Activated T-cell treated with anti-CD3 and anti-CD28 coated beads for 24 hours (primary cell): ENCODE measurements at places on chromosomes 3 and 15.

DNA sequence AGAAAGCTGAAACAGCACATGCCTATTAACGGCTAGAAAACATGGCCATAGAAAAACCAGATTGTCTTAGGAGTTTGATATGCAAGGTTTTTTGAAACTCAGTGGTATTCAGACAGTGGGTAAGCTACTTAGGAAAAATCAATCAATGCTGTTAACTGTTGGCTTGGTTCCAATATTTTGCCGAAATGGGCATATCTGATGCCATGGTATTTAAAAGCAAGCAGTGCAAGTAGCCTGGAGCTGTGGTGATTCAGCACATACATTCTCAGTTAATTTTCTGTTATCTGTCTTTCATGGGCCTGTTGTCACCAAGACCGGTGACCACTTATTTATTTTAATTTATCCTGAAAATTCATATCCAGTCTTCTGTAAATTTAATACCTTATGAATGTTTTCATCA, 17.3 kb upstream of the SUCNR1 start:
- DNase-seq = no peak

GRCh38 chr3:192054881-192055280, 593.9 kb downstream of the PYDC2 start:
- DNase-seq = no peak

DNA sequence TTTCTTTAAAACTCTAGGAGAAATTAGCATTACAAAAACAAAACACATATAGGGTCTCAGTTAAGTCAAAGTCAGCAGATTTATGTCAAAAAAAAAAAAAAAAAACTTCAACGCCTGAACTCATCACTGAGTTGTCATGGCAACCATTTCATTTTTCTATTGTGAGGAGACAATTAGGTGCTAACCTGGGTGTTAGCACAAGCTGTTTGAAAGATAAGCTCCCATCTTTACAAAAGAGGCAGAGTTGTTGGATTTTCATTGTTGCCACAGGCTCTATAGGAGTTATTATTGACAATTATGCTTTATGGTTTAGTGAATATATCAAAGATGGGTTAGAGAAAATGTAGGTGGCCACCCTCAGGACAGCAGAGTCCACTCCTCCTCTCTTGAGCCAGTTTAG, 806.9 kb downstream of the GRM7 start:
- DNase-seq = no peak

GRCh38 chr3:180743813-180744590, 64.7 kb upstream of the CCDC39 start:
- no peak for DNase-seq

- DNase-seq = no peak
Measured at GRCh38 chr3:131591394-131592014, 88.7 kb upstream of the MRPL3 start.

DNA sequence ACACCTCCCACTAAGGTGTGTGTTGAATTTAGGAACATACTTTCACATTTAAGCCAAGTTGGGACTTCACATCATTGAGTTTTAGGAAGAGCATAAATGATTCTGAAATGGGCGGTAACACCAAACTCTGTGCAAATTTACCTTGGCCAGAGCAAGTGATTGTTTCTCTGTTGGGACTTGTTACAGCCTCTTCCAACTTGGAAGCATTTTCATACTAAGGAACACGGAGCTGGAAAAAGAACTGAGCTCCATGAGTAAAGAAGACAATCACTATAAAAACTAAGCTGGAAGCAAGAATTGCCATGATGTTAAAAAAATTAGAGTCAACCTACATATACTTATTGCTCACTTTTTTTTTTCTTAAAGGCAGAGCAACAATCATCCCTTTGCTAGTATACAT, 371.3 kb downstream of the ERC2 start:
- no peak for DNase-seq

- no peak for DNase-seq
Measured at GRCh38 chr3:183327343-183327742, 74.3 kb downstream of the B3GNT5 start.
